Forelimb muscle (tissue), 1 donor: ENCODE measurements at places on chromosomes 16 and 17.

DNA sequence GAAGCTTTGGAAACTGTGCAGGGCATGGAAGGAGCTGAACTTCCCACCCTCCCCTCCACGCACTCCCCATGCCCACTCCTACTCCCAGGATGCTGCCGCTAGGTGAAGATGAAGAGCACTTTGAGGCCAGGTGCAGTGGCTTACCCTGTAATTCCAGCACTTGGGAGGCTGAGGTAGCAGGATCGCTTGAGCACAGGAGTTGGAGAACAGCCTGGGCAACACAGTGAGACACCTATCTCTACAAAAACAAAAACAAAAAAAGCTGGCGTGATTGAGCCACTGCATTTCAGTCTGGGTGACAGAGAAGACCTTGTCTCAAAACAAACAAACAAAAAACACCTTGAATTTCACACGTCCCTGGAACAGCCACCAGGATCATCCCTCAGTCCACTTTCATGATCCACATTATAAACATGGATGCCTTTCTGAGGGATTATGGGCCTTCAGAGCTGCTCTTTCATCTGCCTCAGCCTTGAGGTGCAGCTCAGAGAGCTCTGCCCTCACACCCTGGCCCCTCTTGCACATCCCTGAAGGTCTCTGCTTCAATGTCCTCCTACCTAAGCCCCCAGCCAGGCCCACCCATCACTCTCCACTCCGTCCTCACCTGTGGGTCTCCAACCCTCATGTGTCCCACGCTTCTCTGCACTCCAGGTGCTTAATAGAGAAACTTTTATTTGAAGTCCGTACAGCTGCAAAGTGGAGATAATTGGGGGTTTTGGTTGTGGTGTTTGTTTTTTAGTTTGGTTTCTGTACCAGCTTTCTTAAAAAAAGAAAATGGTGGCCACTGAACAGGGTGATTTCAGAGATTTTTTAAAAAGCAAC is 25.8 kb downstream of the PHB1 start:
- no peak for DNase-seq

GRCh38 chr16:74447578-74447977 is 26.3 kb upstream of the CLEC18B start:
- no peak for DNase-seq

DNA sequence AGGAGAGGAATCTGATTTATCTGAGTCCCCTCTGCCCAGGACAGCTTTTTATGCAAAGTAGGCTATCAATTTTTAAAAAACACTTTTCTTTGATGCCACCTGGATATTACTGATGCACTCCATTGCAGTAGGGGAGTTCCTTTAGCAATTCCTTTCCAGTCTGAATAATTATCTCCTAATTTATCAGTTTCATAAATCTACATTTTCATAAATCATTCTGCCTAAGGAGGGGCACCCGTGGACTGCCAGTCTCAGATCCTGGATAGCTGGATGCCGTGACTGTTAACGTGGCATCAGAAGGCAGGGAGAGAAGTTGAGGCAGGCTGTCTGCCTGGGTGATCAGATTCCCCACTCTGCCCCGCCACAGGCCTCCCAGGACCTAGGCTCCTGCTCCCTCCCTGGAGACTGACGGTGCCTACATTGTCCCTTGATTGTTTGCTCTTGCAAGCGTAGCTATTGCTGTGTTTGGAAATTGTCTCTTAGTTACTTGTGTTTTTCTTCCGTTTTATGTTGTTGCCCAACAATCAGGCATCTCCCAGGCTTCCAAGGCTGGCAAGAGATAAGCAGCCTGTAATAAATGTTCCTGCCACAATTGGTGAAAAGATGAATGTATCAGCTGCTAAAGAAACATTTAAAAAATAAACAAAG is 75.2 kb downstream of the KATNIP start:
- DNase-seq, result no peak

GRCh38 chr17:82863941-82864712 is 24.3 kb upstream of the ZNF750 start:
- no peak for DNase-seq

DNA sequence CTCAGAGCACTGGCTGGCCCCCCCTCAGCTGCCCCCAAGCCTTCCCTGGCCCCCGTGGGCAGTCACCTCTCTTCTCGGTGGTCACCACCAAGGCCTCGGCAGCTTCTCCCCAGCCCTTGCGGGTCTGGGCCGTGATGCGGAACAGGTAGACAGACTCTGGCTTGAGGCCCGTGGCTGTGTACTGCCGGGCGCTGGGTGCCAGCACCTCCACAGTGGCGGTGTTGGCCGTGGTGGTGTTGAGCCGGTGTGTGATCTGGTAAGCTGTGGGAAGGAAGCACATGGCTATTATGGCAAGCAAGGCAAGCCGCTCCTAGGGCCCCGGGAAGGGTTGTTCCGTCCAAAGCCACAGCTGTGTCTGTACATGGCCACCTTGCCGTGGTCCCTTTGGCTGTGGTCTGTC is 78.4 kb upstream of the CDC42EP4 start:
- DNase-seq, result no peak

DNA sequence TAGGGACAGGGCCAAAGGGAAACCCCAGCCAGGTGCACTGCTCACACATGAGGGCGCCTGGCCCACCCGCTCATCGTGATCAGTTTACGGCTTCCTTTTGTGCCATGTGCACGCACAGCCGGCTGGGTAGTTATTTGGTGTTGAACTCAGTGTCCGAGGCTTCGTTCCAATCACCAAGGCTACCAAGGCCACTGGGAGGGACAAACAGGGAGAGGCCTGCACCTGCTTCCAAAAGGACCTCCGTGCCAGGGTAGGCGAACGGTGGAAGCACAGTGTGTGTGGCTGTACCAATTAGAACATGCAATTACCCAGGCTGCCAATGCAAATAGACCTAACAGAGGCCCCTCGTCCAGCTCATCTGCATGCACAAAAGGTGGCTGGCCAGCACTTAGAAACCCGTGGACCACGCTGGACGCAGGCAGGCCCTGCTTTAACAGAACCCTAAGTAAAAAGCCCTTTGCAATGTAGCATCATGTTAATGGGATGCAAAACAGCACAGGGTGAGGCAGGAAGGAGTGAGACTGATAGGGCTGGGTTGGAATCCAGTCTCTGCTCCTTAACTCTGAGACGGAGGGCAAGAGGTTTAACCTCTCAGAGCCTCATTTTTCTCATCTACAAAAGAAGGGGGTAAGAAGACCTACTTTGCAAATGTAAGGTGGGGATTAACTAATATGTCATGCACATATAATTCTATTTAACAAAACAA is 204.0 kb downstream of the XYLT1 start:
- DNase-seq, result no peak

DNA sequence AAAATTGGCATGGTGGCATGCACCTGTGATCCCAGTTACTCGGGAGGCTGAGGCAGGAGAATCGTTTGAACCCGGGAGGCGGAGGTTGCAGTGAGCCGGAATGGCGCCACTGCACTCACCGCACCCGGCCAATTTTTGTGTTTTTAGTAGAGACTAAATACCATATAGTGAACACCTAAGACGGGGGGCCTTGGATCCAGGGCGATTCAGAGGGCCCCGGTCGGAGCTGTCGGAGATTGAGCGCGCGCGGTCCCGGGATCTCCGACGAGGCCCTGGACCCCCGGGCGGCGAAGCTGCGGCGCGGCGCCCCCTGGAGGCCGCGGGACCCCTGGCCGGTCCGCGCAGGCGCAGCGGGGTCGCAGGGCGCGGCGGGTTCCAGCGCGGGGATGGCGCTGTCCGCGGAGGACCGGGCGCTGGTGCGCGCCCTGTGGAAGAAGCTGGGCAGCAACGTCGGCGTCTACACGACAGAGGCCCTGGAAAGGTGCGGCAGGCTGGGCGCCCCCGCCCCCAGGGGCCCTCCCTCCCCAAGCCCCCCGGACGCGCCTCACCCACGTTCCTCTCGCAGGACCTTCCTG is at the start of gene HBQ1:
TSS of gene HBQ1 (plus strand) at position 359 of the 575 bp plus-strand sequence. CDS start at position 387, 28 bp downstream.
- DNase-seq, result no peak

- peak; percentile 64 for DNase-seq
Observed at GRCh38 chr16:8720080-8720966, 45.9 kb downstream of the ABAT start.

DNA sequence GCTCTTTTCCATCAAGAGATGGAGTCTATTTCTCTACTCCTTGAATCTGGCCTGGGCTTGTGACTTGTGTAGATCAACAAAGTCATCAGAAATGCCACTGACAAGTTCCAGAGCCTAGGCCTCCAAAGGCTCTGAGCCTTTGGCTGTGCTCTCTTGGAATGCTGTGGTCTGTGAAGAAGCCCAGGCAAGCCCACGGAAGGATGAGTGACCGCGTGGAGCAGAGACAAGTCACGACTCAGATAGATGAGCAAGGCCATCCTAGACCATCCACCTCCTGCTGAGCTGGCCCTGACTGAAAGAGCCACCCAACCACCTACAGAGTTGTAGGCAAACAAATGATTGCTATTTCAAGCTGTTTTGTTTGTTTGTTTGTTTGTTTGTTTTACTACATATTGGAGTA is 11.6 kb upstream of the ICAM2 start:
- DNase-seq, result no peak
